ENCODE measurements at places on chromosomes 12 and 14.

- no peak for DNase-seq
Observed at GRCh38 chr12:57896115-57896433, 45.3 kb upstream of the ATP23 start.

DNA sequence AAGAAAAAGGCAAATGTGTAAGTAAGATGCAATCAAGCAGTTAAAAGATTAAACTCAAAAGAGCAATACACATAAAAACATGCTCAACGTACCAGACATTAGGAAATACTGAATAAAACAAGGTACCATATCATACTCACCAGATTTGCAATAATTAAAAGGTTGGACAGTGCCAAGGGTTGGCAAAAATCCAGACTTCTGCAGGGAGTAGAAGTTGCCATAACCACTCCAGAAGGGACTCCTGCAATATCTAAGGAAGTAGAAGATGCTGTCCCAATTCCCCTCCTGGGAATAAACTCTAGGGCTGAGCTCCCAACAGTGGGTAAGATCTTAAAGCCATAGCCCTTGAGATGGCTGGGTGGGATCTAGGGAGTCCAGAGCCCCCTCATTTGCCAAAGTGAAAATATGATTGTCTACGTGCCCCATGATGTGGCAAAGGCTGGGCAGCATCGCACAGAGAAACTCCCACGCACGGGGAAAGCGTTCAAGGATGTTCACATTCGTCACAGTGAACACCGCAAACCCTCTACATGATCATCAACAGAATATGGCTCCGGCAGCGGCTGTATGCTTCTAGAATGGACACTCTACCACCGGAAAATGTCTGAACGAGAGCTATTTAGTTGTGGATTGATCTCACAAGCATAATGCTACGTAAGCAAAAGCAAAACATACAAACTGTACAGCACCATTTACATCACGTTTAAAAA, 12.3 kb downstream of the KCTD10 start:
- DNase-seq, result no peak

DNA sequence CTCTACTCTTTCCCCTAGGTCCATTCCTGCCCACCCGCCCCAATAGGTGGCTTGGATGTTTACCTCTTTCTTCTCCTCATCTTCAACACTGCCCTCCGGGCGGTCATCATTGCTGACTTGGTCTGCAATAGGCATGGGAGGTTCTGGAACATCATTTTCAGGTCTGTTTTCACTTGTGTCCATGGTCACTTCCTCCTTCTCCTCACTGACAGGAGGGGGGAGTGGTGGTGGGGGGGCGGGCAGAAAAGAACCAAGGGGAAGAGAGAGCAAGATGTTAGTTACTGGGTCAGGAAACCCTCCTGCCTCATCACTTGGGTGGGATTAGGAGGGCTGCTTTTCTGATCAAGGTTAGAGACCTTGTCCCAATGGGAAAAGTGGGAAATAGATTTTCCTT, 12.1 kb upstream of the CDH24 start:
- DNase-seq, result no peak

DNA sequence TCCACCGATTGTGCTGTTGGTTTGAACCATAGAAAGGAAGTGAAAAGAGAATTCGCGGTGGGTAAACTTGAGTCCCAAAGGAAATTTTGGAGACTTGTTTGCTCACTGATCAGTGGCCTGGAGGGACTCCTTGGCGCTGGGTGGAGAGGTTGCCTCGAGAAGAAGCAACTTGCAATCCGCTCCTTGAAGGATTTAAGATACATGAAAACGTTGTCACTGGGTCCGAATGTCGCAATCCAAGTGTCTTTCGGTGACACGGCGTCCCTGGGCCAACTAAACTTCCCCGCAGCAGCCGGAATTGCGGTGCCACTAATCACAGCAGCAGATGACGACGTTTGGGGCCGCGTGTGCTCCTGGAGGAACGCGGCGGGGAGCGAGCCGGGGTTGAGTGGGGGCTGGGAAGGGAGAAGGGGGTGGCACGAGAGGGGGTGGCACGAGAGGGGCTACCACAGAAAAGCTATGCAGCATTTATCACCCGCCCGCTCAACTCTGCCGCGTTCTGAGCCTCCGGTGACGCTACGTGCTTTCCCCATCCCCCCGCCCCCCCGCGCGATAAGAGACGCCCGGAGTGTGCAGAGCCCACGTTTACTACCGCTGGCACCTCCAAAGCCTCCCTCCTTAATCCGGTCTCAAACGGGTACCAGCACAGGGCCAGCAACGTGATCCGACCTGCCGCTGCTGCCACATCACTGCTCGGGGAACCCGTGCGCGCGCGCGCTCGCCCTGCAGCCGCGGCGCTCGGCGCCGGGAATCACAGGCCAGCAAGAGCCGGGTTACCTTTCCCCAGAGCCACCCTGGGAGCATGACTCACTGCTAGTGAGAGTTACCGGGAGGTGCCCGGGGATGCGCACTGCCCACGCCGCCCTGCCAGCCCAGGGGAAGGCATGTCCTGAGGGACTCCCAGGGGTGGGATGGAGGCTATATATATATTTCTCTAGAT, 833 bp upstream of the BHLHE41 start:
- DNase-seq, result no peak

- DNase-seq, result no peak
Observed at GRCh38 chr12:109793411-109793810, 39.8 kb downstream of the TRPV4 start.

GRCh38 chr14:96592591-96593386, 90.6 kb downstream of the PAPOLA start:
- DNase-seq, result peak; percentile 58

DNA sequence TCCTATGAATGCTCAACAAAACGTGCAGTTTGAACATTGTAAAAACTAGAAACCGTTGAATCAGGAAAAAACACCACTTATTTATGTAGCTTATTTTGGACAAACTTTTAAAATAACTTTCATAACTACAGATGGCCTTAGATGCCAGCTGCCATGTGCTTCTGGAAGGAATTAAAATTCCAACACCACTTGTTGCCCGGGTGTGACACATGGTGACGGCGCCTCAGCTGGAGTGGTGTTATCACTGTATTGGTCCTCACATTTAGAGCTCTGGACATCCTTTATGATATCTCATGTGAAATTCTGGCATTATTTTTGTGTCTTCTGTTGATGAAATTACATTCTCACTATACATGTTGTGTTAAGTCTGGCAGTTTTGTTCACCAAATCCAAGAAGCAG, 211.0 kb downstream of the IPO8 start:
- no peak for DNase-seq

GRCh38 chr12:91144053-91144452, 32.8 kb upstream of the LUM start:
- no peak for DNase-seq

- DNase-seq, result no peak
Observed at GRCh38 chr12:68632486-68632885, 21.8 kb downstream of the RAP1B start.

DNA sequence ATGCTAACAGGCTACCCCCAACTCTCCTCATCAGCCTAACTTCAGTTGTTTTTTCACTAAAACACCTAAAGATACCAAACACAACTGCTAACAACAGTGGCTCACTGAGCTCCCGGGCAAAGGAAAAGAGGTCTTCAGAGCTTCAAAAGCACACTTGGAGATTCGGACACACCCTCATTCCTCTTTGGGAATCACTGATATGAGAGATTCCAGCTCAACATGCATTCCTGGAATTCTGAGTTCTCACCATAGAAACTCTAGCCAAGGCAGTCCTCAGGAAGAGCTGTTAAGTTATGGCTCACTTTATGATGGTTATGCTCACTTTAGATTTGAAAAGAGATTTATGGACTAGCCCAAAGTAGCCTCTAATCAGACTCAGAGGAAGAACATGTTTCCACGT, 40.1 kb downstream of the STXBP6 start:
- no peak for DNase-seq

DNA sequence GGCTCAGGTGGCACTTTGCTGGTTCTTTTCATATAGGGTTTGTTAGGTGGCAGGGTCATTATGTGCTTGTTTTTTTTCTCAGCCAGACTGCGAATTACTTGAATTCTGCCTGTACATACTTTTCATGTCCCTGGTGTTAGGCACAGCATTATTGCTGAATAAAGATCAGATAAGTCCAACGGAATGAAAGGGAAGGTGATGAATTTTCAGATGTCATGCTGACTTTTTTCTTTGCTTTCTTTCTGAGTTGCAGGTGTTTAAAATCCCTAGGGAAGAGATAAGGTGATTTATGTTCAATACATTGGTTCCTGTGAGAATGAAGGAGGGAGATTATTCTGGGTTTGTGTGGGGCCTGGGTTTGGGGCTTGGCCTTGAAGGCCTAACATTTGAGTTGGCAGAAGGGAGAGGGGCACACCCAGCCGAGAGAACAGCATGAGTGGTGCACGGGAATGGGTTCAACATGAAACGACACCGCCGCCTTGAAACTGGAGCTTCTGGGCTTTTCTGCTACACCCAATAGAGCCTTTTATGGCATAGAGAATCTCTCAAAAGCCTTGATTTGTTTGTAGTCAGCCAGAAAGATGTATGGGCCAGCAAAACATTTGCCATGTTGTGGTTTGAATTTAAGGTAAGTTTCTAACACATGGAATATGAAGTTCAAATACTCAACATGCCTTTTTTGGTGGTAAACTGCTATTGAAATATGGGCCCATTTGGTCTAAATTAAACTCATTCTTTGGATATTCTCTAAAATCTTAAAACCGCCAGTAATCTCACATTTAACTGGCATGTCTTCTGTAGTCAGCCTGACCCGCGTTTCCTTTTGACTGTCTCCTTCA, 477.0 kb downstream of the PCNX1 start:
- no peak for DNase-seq

GRCh38 chr12:90393089-90393488, 561.9 kb downstream of the CCER1 start:
- no peak for DNase-seq

GRCh38 chr12:53739214-53740129, 12.2 kb upstream of the CALCOCO1 start:
- no peak for DNase-seq

DNA sequence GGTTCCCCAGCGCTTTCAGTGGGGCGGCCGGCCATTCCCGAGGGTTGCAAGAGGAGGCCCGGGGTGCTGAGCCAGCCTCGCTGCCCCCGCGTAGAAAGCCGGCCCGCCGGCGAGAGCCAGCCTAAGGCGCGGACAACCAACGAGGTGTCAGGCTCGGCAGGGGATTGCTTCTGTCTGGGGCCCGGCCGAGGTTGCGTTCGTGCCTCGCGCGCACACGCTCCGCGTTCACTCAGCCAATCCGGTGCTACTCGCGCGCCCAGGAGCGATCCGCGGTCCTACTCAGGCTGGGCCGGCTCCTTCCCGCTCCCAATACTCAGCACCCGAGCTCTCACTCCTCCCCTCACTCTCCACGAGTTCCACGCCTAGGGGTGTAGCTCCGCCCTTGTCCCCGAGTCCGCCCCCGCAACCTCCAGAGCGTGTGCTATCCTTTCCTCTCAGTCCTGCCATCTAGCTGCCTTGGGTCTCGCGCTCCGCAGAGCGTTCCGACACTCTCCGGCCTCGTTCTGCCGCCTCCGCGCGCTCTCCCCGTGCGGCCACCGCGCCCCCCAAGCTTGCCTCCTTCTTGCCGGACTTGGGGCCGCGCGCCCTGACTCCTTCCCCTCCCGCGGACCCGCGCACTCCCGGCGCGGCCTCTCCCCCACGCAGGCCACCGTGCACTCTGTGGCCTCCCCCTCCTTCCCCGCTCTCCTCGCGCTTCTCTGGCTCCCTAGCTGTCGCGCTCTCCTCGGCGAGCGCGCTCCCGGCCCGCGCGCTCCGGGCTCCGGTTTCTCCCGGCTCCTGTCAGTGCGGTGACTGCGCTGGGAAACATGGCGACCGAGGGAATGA, at the start of gene GPHN:
GPHN (plus strand) TSS at position 426 of the 825 bp plus-strand sequence.
- DNase-seq, result peak; percentile 80

GRCh38 chr12:4434301-4434700, 11.3 kb downstream of the FGF6 start:
- no peak for DNase-seq

DNA sequence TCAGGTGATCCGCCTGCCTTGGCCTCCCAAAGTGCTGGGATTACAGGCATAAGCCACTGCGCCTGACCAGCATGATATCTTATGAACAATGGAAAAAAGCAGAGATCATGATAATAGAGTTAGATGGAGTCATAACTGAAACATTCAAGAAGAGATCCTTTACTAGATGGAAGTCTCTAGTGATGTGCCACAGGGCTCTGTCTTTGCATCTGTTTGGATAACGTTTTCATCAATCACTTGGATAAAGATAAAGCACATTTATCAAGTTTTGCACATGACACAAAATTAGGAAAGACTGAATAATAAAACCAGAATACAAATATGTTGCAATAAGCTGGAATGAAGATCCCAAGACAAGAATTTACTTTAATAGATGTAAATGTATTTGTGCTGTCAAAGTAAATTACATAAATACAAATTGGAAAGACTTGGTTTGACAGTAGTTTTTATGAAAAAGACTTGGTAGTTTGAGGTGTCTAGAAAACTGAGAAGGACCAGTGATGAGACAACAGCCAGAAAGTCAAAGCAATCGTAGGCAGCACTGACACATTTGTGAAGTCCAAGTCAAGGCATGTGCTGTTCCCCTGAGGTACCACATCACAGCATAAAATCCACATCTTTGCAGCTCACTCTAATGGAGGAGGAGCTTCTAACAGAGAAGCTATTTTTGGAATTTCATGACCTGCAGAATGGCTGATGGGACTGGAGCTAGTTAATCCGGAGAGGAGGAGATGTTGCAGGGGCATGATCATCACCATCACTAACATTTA, 28.5 kb downstream of the GPRC5A start:
- DNase-seq, result no peak

DNA sequence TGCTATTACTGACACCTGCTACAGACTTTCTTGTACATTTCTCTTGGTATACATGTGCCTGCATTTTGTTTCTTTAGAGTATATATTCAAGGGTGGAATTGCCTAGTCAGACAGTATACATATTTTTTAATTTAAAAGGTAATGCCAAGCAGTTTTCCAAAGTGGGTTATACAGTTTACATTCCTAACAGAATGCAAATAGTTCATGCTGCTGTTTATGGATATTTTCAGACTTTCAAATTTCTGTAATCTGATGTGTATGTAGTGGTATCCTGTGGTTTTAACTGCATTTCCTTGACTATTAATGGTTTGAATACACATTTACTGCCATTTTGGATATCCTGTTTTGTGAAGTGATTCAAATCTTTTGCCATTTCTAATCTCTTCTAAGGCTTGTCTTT, 55.5 kb upstream of the VCPKMT start:
- DNase-seq, result no peak

GRCh38 chr12:41966001-41966400, 178.7 kb downstream of the GXYLT1 start:
- no peak for DNase-seq
